Activated CD4-positive, alpha-beta memory T cell treated with anti-CD3 and anti-CD28 coated beads for 36 hours (primary cell): ENCODE measurements at places on chromosomes 1 and 21. TPM values are rescaled to one million over a fixed set of nuclear protein-coding genes. Genes with fewer than 3 reads are reported as not detected.

DNA sequence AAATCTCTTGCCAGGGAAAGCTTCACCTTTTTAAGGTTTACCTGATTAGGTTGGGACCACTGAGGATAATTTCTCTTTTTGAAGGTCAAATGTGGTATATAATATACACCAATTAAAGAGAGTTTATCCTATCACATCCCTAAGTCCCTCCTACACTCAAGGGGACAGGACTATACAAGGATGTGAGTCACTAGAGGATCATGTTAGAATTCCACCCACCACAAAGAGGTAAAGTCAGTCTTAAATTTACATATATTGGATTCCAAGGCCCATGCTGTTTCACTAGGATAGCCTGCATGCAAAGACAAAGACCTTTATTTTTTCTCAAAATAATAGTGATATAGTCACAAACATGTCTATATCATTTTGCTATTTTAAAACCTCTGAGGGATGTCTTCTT lies 164.4 kb downstream of the GIPC2 start:
- peaks cover 6% of the 10 kb centered on the region for H3K27me3 ChIP-seq
- no peak overlapping the region for H3K4me3 ChIP-seq
- H3K4me1 ChIP-seq: no peaks in the 10 kb centered on the region
- H3K27ac ChIP-seq: no peak overlapping the region
- H3K36me3 ChIP-seq: no peaks in the 10 kb centered on the region

MFSD2A gene
- 7.5 TPM for total RNA-seq

C1orf167 gene
- total RNA-seq: not detected

PLA2G2C gene
- total RNA-seq: 0.43 TPM

LY9 gene
- 4.8 TPM for total RNA-seq

OR6N1 gene
- not detected for total RNA-seq
